ENCODE measurements at places on chromosomes 6 and 20.

DNA sequence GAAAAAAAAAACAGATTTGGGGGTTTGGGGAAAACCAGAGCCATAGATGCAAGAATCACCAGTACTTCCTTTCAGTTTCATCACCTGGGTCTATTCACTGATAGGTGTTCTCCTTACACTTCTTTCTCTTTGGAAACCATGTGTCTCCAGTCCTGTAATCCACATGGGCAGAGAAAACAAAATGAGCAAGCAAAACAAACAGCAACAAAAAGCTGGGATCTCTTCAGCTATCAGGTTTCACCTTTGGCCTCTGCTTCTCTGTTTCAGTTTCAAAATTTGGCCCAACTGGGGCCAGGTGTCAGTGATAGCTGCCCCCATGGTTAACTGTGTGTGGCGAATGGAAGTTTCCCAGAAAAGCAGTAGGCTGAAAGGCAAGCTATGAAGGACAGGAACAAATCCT is 220.0 kb upstream of the THBS2 start:
- no peak for DNase-seq

GRCh38 chr6:113662688-113663333 is 194.3 kb upstream of the MARCKS start:
- DNase-seq: no peak

DNA sequence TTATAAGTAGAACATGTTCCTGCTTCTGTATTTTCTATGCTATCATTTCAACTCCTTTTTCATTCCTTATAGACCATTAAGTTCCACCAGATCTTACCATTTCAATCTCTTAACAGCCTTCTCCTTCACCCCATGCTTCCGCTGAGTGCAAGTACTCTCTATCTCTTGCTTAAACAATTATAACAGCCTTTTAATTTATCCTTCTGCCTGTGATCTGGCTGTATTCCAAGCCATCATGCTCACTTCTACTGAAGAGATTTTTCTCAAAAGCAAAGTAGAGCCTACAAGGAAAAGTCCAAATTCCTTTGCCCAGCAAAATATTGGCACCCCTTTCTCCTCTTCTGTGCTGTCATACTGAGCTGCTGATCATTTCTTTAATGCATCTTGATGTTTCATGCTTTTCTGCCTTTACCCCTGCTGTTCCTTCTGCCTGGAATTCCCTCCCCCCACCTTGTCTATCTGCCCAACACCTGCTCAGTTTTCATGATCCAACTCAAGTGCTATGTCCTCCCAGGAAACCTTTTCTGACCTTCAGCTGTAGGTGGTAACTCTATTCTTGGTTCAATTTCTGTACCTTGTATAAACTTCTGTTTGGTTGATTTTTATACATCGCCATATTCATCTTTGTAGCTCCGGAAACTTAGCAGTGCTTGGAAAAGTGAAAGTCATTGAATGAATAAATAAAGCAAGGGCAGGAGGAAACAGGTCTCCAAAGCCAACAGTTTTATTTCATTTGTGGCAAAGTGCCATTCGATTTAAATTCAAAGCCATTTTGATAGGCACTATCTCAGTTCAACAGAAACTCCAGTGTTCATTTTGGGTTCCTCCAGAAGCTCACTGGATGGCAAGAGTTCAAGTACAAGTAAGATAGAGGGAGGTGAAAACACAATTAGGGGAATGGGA is 10.5 kb upstream of the BMP2 start:
- no peak for DNase-seq

- no peak for DNase-seq
These were observed 63.6 kb upstream of the SYNDIG1 start for GRCh38 chr20:24405810-24406209.

- peak; percentile 37 for DNase-seq
These were observed 7.0 kb downstream of the COX4I2 start for GRCh38 chr20:31644701-31645100.

GRCh38 chr20:60170116-60170515 is 211.9 kb downstream of the CDH26 start:
- no peak for DNase-seq

DNA sequence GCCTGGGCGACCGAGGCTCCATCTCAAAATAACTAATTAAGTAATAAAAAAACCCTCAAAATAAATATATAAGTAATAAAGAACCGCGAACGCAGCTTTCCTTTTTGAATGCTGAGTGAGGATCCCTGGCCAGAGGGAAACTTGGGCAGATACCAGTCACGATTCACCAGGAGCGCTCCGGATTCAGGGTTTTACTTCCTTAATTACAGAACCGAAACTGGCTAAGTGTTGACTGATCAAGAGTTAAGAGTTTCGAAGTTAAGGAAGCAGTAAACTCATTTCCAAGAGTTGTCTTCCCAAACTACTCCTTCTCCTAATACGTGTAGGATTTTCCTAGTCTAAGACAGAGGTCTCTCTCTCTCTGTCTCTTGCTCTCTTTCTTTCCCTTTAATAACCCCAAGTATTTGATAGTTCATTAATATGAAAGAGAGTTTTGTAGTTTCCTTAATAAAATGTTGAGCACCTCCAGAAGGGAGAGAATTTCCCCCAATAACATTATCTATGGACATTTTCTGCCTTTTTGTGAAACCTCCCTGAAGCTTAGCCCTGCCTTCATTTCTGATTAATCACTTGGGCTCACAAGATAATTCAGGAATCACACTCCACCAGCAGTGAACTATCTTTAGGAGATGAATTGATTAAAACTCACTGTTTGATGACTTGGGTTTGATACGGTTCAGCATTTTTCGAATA is 61.4 kb upstream of the ZNF217 start:
- no peak for DNase-seq

DNA sequence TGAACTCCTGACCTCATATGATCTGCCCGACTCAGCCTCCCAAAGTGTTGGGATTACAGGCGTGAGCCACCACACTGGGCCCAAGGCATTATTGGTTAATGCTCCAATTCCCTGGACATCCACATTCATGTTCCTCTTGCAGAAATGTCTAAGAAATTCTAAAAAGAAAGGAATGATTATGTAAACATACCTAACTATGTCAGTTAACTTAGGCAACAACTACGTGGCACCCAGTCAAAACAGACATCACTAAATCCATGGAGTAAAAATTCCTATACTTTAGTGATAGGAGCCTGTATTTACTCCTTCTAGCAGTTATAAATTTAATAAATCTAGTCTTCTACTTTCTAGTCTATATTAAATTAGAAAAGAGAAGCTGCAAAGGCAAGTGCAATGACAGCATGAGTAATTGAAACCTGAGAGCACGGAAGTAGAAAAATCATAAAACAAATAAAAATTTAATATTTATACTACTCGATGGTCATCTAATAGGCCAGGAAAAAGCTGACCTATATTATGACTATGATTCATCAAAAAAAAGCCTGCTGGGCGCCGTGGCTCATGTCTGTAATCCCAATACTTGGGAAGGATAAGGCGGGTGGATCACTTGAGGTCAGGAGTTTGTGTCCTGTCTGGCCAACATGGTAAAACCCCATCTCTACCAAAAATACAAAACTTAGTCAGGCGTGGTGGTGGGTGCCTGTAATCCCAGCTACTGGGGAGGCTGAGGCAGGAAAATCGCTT is 4.2 kb downstream of the AHI1 start:
- DNase-seq: no peak

DNA sequence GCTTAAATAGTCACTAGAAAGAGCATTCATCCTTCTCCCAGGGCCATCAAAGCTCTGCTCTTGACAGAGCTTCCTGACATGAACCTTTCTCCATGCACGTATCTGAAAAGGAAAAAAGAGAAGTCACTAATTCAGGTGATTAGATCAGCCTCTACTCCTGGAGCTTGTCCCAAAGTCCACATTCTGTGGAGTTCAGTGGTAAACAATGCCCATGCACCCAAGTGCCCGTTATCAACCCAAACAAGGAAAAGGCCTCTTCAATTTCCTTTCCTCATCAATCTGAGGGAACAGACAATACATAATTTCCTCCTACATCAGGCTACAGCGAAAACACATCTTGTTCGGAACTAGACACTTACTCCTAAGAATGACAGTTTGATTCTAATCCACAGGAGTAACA is 129.2 kb upstream of the PCSK2 start:
- DNase-seq: no peak

- DNase-seq: peak; percentile 72
These were observed 194.8 kb downstream of the COL9A1 start for GRCh38 chr6:70107852-70108629.

DNA sequence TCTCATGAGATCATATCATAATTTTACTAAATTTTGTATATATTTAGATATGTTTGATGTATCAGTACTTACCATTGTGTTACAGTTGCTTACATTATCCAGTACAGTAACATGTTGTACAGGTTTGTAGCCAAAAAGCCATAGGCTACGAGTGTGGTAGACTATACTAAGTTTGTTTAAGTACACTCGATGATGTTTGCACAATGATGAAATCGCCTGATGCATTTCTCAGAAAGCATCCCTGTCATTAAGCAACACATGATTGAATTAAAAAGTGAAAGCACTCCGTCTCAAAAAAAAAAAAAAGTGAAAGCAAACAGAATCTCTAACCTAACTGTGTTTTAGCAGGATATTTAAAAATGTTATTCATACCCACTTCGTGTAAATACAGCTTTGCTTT is 104.9 kb upstream of the TFAP2D start:
- DNase-seq: no peak

DNA sequence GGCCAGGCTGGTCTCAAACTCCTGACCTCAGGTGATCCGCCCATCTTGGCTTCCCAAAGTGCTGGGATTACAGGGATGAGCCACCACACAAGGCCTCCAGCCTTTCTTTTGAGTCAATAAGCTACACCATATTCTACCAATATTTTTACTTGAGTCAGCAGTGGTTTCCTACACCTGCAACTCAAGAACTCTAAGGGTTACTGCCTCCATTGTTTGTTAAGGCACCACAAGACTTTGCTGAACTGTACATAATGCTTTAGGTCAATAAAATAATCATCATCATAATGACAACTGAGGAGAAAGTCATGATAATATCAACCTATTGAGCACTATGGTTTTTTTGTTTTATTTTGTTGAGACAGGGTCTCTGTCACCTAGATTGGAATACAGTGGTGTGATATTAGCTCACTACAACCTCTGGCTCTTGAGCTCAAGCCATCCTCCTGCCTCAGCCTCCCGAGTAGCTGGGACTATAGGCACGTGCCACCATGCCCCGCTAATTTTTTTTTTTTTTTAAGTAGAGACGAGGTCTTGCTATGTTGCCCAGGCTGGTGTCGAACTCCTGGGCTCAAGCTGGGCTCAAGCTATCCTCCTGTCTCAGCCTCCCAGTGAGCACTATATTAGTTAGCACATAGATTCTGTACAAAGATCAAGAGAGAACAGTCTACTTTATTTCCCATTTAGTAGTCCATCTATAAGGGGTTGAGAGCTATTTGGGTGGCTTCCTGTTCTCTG is 34.9 kb upstream of the ZMYND8 start:
- no peak for DNase-seq

DNA sequence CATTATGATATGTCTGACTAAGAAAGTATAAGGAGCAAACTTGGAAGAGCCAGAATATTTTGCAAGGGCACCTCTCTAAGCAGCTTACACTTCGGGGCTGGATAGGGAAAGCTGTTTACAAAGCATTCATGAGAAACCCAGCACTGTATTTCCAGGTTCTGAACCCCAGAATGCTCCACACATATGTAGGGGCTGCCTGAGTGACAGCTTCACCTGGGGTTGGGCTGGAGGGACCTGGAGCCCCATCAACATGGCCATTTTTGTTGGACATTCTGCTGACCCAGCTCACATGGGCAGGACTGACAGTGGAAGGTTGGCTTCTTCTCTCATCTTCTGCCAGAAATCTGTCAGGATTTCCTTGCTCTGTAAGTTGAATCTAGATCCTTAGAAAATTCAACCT is 197.1 kb upstream of the SSTR4 start:
- DNase-seq: no peak

GRCh38 chr6:23790756-23791155 is 335.3 kb upstream of the NRSN1 start:
- DNase-seq: no peak

DNA sequence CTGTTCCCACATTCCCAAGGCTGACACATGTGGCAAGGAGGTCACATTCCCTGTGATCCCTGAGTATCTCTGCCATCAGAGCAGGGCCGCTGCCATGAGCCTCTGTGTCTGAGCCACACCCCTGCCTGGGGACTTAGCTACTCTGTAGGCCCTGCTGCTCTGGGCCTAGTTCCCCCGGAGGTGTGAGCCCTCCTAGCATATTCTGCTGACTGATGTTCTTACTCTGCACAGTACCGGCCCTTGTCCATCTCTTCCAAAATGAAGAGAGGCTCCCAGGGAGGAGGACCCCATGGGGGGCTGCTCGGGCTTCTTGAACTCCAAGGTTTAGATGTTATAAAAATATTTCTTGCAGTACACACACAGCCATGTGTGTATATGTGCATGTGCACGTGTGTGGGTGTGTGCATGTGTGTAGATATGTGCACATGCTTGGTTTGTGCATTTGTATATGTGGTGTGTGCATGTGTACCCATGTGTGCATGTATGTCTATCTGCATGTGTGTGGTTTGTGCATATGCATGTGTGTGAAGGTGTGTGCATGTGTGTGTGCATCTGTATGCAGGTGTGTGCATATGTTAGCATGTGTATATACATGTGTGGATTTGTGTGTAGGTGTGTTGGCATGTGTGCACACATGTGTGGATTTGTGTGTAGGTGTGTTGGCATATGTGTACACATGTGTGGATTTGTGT is 101.2 kb downstream of the ERMARD start:
- no peak for DNase-seq

DNA sequence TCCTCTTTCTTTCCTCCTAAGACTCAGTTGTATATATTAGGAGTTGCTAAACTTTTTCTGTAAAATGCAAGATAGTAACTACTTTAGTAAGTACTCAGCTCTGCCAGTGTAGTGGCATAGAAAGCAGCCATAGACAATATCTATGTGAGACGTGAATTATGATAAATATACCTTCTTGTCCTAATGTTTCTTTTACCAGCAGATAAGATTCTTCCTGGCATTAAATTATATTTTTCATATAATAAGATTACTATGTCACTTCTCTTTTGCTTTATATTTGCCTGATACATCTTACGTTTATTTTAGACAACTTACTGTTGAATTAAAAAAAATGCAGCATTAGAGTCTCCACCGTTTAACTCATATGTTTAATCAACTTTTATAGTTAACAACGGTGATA is 51.7 kb downstream of the HDGFL1 start:
- DNase-seq: no peak

GRCh38 chr6:74749211-74750147 is 456.4 kb downstream of the COL12A1 start:
- no peak for DNase-seq

- no peak for DNase-seq
These were observed 59.8 kb downstream of the FAM120B start for GRCh38 chr6:170366248-170366960.
